EL (cell line): ENCODE measurements at places on chromosomes 13 and 19.

GRCh38 chr19:35040826-35041547 is 534 bp upstream of the HPN start:
- no peak for DNase-seq

DNA sequence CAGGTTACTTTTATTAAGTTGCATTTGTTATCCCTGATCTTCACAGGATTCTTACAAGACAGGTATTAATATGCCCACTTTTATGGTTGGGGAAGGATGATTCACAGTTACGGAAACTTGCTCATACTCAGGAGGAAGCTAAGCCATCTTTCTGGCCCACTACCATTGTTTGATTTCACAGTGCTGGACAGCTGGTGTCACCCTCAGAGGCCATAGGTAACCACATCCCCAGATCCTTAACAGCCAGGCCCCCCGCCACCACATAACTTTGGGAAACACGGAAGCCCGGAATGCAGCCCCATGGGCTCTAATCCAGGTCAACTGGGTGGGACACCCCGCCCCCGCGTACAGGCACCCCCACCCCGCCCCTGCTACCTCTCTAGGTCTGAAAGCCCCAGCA is 119.7 kb downstream of the IRS2 start:
- no peak for DNase-seq

DNA sequence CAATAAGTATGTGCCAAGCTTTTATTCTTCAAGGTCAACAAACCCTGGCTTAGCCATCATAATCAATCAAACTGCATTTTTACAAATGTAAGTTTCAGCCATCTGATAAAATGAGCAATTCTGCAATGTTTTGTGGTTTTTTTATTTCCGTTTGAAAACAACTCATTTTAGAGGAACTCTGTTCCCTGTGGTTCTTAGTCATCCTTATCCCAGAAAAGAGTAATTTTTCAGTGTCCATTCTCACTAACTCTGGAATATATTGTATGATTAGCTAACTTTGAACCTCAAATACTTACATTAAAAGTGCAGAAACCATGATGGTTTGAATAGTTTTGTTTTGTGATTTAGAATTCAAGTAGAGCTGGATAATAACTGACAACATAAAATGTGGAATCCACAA is 87.6 kb downstream of the IRS2 start:
- peak; percentile 58 for DNase-seq

GRCh38 chr13:99382428-99383133 is 75.4 kb upstream of the GPR183 start:
- DNase-seq = no peak

- DNase-seq = peak; percentile 68
Observed at GRCh38 chr19:12792051-12792852, 966 bp downstream of the JUNB start.

- no peak for DNase-seq
Observed at GRCh38 chr13:70249332-70250064, 141.2 kb upstream of the KLHL1 start.

DNA sequence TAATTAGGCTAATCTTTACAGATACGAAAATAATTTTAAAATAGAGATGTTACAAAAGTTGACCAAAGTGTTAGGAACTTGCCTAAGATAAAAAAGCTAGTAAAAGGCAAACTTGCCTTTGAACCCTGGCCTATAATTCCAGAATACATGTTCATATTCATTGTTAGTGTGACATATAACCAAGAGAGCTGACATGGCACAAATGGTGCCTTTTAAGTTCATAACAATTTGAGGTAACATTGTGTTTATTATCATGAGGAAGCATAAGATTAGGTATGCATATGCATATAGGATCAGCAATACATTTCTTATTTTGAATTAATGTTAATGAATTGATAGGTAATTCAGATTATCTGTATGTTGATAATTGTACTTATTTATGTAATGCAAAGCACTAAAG is 1537.9 kb upstream of the PRR20A start:
- no peak for DNase-seq

GRCh38 chr19:3275583-3276340 is 51.3 kb downstream of the CELF5 start:
- DNase-seq = peak; percentile 85

DNA sequence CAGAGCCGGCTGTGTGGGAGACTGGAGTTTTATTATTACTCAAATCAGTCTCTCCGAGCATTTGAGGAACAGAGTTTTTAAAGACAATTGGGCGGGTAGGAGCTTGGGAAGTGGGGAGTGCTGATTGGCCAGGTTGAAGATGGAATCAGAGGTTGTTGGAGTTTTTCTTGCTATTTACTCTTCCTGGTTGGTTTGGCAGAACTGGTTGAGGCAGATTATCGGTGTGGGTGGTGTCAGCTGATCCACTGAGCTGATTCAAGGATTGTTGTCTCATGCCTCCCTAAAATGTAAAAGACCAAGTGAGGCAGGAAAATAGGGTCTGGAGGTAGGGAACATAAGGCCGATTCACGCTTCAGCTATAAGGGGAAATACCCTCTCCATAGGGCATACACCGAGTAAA is 1.3 kb upstream of the TDRD12 start:
- no peak for DNase-seq

GRCh38 chr13:42495255-42495654 is 78.7 kb upstream of the TNFSF11 start:
- no peak for DNase-seq
